ENCODE measurements at places on chromosomes 7 and 10. TPM values are rescaled to one million over a fixed set of nuclear protein-coding genes. Genes with fewer than 3 reads are reported as not detected.

Gene UTF1
- total RNA-seq = not detected

Gene PHYHIPL
- not detected for total RNA-seq

Gene CBX3
- 150 TPM for total RNA-seq

Gene TRIM4
- total RNA-seq = 22.8 TPM

Gene SMKR1
- total RNA-seq = not detected

Gene NEUROD6
- total RNA-seq = not detected

Gene SPDYE16
- not detected for total RNA-seq

Gene CHST15
- 1.7 TPM for total RNA-seq

Gene C10orf105
- total RNA-seq = not detected

Gene CDHR1
- total RNA-seq = 0.19 TPM

Gene FAM237B
- total RNA-seq = under 0.01 TPM

Gene GIMAP6
- 0.56 TPM for total RNA-seq

Gene GNGT1
- not detected for total RNA-seq

Gene CACNB2
- 0.19 TPM for total RNA-seq

Gene TEX36
- total RNA-seq = not detected

Gene EPO
- not detected for total RNA-seq

Gene RASSF4
- 20.6 TPM for total RNA-seq

Gene FAM25A
- not detected for total RNA-seq

Gene CEP55
- 8.7 TPM for total RNA-seq

Gene SRRM3
- 0.56 TPM for total RNA-seq

Gene WEE2
- total RNA-seq = not detected

Gene CDC14C
- not detected for total RNA-seq

Gene CALHM1
- total RNA-seq = not detected

Gene TRIM73
- total RNA-seq = 0.19 TPM

Gene TMEM229A
- total RNA-seq = not detected

Gene TMEM213
- not detected for total RNA-seq

Gene VWDE
- 0.19 TPM for total RNA-seq

Gene HOXA4
- total RNA-seq = not detected

Gene TLX1
- not detected for total RNA-seq

Gene LRRC27
- 10.1 TPM for total RNA-seq

Gene SPDYE8
- total RNA-seq = not detected

Gene C7orf57
- total RNA-seq = not detected

Gene ZNF212
- total RNA-seq = 3.9 TPM

Gene SOSTDC1
- total RNA-seq = not detected

Gene PPP1R17
- not detected for total RNA-seq

Gene AOAH
- total RNA-seq = not detected

Gene FGL2
- 3.1 TPM for total RNA-seq

Gene CPA2
- total RNA-seq = not detected

Gene EGFR
- 47.2 TPM for total RNA-seq

Gene FKBP6
- not detected for total RNA-seq

Gene GRID2IP
- total RNA-seq = under 0.01 TPM

All from regular cardiac myocyte (primary cell).